ENCODE measurements at places on chromosomes 2 and 18. TPM values are rescaled to one million over a fixed set of nuclear protein-coding genes. Genes with fewer than 3 reads are reported as not detected.

DNA sequence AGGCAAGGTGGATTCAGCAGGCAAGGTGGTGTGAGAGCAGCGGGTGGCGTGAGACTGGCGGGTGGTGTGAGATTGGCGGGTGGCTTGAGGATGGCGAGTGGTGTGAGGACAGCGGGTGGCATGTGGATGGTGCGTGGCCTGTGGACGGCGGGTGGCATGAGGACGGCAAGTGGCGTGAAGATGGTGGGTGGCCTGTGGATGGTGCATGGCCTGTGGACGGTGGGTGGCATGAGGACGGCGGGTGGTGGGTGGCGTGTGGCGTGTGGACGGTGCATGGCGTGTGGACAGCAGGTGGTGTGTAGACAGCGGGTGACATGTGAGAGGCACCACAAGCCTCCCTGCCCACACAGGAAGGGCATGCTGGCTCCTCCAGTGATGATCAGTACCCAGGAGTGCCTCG lies 186.9 kb upstream of the SALL3 start:
- no peak for DNase-seq

- no peak for DNase-seq
Measured at GRCh38 chr18:52348209-52348608, 8.2 kb downstream of the DCC start.

DNA sequence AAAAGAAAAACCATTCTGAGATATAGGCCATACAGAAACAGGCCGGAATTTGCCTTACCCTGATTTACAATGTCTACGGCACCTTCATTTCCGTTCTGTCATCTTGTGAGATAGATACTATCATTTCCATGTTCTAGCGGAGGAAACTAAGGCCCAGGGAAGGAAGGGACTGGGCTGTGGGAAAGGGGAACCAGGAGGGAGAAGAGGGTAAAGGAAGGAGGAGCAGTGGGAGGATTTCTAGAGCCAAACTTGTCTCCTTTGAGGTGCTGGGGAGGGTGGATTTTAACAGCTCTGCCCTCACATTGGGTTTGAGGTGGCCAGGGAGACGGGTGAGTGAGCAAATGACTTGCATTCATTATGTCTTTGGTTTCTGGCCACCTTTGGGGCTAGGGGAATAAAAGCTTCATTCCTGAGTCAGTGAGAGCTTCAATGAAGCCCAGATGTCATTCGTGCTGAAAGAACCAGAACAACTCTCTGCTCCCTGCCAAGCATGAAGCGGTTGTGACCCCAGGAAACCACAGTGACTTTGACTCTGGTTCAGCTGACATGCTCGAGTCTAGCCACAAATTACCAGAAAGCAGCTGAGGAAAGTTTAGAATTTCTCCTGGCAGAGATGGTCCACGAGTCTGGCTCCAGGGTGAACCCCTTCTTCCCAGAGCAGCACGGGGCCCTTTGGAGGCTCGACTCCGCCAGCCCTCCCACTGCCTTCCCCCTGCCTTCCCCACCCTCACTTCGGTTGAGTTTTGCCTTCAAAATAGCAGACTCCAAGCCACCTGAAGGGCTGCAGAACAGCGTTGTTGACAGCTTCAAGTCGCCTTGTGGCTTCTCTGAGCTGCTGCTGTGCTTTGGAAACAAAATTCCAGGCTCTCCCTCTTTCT lies 3.8 kb downstream of the ACTG2 start:
- no peak for DNase-seq

GRCh38 chr2:196617430-196617829 lies 22.1 kb upstream of the CCDC150 start:
- DNase-seq = no peak

DNA sequence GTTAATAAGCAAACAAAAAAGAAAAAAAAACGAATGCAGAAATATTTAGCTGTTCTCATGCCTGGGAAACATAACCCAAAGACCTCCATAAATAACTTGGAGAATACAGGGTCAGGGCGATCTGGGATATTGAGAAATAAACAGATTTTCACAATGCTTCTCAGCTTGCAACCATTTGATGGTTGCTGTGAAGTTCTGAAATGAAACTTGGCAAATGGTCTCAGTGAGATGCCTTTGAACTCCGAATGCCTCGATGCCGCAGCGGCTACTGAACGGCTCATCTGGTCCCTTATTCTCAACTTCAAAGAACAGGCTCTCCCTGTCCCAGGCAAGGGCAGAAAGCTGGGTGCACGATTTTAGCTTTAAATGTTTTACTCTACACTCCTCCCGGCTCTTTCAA lies 78.1 kb downstream of the ZNF516 start:
- no peak for DNase-seq

- peak; percentile 50 for DNase-seq
Measured at GRCh38 chr2:147511491-147511948, 333.3 kb upstream of the ACVR2A start.

The PLB1 gene
- total RNA-seq = 2.3 TPM

The MRO gene
- 0.94 TPM for total RNA-seq

The UGT1A1 gene
- total RNA-seq = not detected

GRCh38 chr18:49563130-49563540 lies 1.3 kb downstream of the LIPG start:
- DNase-seq = no peak

All from occipital lobe (tissue), 3 donors.